ENCODE measurements at places on chromosomes 3 and 15. TPM values are rescaled to one million over a fixed set of nuclear protein-coding genes. Genes with fewer than 3 reads are reported as not detected.

SLC12A1 gene
- total RNA-seq, result not detected

AADACL2 gene
- not detected for total RNA-seq

RGMA gene
- total RNA-seq, result 0.51 TPM

PLAAT1 gene
- 1.0 TPM for total RNA-seq

OSTN gene
- not detected for total RNA-seq

ACAD11 gene
- 30.9 TPM for total RNA-seq

PLA2G4D gene
- total RNA-seq, result not detected

CAMKV gene
- not detected for total RNA-seq

LSAMP gene
- not detected for total RNA-seq

GP9 gene
- not detected for total RNA-seq

SST gene
- total RNA-seq, result not detected

OR5H2 gene
- not detected for total RNA-seq

HDDC3 gene
- total RNA-seq, result 25.5 TPM

CPLX3 gene
- not detected for total RNA-seq

SLC22A14 gene
- total RNA-seq, result 0.64 TPM

FETUB gene
- 0.47 TPM for total RNA-seq

SEMA6D gene
- total RNA-seq, result 1.1 TPM

IL20RB gene
- total RNA-seq, result 163 TPM

IL17RC gene
- total RNA-seq, result 25.7 TPM

GOLGA8T gene
- total RNA-seq, result 0.61 TPM

LDHAL6B gene
- total RNA-seq, result not detected

BFSP2 gene
- total RNA-seq, result not detected

PDZRN3 gene
- not detected for total RNA-seq

CP gene
- total RNA-seq, result not detected

KCNAB1 gene
- 0.44 TPM for total RNA-seq

COL8A1 gene
- 112 TPM for total RNA-seq

PIK3CA gene
- total RNA-seq, result 20.7 TPM
